ENCODE measurements at places on chromosomes 1 and 21.

- DNase-seq = no peak
Observed at GRCh38 chr1:159854693-159855192, 7.7 kb downstream of the VSIG8 start.

- DNase-seq = no peak
Observed at GRCh38 chr1:151692226-151692625, 24.4 kb downstream of the CELF3 start.

DNA sequence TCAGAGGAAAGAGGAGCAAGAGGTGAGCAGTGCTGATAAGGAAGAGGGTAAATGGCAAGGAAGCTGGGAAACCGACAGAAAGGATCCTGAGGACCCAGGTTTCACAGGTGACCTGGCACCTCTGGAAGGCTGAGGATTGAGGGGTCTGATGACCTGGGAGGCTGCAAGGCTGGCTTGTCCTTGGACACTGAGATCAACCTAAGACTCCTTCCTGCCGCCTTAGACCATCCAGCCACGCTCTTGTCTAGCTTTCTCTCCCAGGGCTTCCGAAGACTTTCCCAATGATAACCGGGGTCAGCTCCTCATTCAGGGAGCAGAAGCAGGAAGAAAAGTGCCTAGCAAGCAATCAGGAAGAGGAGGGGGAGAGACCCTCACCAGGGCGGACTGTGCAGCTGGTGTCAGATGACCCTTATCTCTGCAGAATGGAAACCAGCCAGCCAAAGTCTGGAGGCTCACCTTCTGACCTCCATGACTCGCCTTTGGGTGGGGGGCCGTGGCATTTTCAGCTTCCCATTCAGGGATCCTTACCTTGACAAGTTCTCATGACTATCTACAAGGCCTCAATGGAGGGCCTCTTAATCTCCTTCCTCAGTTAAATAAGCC, 77.7 kb downstream of the CAPZB start:
- no peak for DNase-seq

GRCh38 chr1:162475539-162476185, 22.0 kb upstream of the UHMK1 start:
- no peak for DNase-seq

- no peak for DNase-seq
Observed at GRCh38 chr1:161706482-161707347, at the start of gene FCRLA. Gene FCRLA (plus strand): TSS chr1:161707229. CDS start chr1:161707265, 36 bp downstream.

DNA sequence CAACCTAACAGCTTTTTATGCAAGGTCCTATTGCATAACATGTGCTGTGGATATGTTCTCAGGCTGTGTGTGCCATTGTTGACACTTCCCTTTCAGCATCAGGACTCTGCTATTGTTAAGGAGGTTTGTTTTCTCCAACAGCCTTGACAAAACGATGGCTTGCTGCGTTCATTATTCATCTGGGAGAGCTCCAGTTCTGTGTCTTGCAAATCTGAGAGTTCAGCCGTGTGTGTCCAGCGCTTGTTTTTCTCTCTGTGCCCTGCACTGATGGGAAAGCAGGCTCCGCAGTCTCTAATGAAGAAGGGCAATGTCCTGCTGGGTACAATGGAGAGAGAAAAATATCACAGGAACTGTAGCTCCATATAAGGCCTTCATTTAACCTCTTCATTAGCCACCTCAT, 63.7 kb downstream of the CLDN17 start:
- DNase-seq = no peak

GRCh38 chr1:44289530-44289929, 65.5 kb downstream of the ERI3 start:
- DNase-seq = no peak

- DNase-seq = no peak
Observed at GRCh38 chr1:239237912-239238311, 148.5 kb upstream of the CHRM3 start.

DNA sequence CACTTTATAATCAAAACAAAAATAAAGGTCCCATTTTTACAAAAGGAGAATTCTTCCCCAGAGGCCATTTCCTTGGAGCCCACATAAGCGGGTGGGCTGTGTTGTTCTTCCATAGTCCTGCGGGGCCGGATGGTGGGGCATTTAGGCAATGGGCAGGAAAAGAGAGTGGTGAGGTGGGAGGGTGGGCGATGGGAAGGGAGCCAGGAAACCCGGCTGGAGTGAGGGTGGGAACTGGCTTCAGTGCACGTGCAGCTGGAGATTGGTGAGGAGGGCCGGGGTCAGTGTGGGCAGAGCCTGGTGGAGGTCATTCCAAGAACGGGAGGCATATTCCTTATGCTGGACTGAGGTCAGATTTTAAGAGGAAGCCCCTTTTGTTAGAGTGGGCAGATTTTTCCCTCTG, 13.6 kb downstream of the NENF start:
- no peak for DNase-seq

DNA sequence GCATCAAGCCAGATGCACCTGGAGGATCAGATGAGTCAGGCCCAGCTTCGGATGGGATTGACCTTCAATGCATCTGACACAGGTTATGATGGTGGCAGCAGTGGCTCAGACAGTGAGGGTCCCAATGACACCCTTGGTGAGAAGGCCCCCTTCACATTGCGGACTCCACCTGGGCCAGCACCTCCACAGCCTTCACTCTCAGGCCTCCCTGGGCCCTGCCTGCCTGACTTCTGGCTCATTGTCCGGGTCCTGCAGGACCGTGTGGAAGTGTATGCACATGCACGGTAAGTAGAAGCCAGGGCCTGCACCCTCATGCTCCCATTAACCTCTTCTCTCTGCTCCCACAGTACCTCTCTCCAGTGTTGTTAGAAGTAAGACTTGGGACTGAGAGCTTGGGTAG, 20.8 kb downstream of the HYI start:
- DNase-seq = no peak

GRCh38 chr1:17128361-17128760, 9.1 kb upstream of the PADI2 start:
- no peak for DNase-seq

DNA sequence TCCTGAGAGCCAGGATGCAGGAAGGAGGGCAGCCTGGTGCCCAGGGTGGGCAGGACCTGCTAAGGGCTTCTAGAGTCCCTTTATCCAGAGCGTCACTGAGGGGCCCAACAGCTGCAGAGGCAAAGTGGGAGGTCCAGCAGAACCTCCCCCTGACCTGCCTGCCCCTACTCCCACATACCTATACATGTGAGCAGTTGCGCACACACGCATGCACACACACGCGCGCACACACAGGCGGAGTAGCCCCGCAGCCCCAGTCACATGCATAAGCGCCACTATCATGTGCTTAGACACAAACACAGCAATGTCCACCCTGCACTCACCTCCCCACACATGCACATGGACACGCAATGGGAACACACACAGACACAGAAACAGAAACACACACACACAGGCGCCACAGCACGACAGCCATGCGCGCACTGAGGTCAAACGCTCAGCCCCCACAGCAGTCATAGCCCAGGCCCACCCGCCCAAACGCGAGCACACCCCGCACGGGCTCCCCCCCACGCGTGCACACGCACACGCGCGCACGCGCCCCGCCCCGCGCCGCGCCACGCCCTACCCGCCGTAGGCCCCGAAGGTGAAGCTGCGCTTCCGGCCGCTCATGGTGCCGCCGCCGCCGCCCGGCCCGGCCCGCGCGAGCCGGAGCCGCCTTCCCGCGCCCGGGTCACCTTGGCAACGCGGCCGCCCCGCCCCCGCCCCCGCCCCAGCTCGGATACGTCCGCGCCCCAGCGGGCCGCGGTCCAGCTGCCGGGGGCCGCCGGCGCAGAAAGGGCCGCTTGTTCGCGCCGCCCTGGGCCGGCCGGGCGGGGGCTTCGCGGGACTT, 17.7 kb downstream of the RAP1GAP start:
- DNase-seq = no peak

DNA sequence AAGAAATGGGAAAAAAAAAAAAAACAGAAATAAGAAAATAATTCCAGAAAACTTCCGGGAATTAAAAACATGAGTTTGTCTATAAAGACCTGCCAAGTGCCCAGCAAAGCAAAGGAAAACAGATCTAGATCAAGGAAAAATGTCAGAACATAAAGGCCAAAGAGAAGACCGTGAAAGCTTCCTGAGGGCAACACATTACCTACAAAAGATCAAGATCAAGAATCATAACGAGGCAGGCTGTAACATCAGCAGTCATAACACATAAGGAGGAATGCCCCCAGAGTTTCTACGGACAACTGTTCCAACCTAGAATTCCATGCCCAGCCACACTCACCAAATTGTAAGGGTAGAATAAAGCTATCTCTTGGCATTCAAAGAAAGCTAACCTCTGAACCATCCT, 3.8 kb downstream of the CCSAP start:
- DNase-seq = no peak

DNA sequence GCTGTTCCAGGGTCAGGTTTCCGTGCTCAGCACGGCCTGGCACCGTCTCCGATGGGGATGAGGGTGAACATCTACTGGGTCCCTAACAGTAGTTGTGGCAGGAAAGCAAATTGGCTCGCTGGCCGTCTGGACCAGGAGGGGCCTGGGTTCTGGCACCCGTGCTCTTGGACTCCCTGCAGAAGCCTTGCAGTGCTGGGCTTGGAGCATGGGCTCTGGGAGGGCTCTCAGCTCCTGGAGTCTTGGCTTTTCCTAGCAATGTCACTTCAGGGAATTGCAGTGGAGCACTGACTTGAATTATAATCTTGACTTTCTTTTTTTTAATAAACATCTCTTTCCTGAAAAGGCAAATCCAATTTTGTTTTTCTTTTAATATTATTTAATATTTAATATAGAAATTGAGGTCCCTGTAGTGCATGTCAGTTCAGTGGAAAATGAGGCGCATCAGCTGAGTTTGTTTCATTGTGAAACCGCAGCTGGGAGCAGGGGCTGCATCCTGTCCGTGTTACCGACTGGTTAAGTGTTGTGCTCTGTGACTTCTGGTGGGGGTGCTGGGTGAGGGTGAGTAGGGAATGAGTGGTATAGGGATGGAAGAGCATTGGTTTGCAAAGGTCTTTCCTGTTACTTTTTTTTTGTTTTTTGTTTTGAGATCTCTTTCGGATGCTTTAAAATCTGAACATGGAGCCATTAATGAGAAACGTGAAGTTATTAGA, 64.1 kb downstream of the PEX14 start:
- DNase-seq = no peak

DNA sequence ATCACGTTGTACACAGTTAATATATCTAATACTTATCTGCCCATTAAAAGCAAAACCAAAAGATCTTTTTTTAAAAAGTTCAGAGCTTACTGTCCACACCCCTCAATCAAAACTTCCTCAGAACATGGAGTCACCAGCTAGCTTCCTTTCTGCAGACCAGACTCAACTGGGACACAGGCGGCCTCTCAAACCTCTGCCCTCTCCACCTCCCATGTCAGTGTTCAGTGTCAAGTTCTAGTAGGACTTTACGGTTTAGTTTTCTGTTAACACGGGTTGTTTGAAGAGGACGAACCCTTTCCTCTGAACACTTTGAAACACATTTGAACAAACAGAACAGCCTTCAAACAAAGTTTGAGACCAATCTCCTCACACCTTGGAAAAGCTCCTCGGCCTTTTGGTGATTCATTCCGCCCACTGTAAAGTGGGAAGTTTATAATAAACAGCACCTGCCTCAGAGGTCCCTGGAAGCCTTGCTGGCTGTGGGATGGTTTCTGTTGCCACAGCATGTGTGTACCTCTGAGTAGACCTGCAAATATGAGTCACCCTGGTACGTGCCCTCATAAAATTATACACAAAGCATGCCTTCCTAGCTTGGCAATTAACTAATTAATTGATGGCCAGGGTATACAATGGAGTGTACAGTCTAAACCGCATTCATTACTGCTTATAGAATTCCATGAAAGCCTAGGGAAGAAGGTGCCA, 48.4 kb upstream of the SIPA1L2 start:
- no peak for DNase-seq

DNA sequence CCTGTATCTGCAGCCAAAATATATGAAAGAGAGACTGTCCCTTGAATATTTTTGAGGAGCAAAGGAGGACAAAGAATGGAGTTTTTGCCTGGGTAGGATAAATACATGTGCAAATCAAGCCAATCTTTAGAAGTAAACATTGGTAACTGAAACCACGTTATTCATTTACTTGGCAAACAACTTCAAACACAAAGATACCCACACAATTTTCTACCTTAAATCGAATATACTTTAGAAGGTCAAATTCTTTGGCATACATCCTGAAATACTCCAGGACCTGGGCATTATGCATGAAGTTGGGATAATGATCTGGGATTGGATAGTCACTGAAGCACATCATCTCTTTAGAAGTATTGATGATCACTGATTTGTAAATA, 9.6 kb downstream of the FMO5 start:
- no peak for DNase-seq

GRCh38 chr1:202151045-202151444, 6.5 kb upstream of the ARL8A start:
- no peak for DNase-seq

- no peak for DNase-seq
Observed at GRCh38 chr1:187883356-187883755, 1054.6 kb downstream of the PLA2G4A start.

DNA sequence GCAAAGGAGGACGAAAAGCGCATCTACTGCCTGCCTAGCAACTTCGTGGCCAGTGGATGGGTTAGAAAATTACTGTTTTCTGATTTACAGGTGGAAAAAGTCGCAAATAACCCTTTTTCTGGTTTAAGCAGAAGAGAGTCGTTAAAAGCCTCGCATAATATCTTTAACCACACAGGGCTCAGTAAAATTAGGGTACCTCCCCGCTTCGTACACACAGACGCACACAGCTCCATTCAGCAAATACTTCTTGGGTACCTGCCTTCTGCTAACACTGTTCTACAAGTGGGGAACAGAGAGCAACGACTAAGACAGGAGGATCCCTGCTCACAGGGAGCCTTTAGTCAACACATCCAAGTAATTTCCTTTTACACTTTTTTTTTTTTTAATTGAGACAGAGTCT, 704 bp downstream of the ALG6 start:
- no peak for DNase-seq

GRCh38 chr1:85888921-85889320, 180.7 kb upstream of the ZNHIT6 start:
- no peak for DNase-seq

GRCh38 chr1:172778456-172779455, 119.9 kb downstream of the FASLG start:
- DNase-seq = no peak

DNA sequence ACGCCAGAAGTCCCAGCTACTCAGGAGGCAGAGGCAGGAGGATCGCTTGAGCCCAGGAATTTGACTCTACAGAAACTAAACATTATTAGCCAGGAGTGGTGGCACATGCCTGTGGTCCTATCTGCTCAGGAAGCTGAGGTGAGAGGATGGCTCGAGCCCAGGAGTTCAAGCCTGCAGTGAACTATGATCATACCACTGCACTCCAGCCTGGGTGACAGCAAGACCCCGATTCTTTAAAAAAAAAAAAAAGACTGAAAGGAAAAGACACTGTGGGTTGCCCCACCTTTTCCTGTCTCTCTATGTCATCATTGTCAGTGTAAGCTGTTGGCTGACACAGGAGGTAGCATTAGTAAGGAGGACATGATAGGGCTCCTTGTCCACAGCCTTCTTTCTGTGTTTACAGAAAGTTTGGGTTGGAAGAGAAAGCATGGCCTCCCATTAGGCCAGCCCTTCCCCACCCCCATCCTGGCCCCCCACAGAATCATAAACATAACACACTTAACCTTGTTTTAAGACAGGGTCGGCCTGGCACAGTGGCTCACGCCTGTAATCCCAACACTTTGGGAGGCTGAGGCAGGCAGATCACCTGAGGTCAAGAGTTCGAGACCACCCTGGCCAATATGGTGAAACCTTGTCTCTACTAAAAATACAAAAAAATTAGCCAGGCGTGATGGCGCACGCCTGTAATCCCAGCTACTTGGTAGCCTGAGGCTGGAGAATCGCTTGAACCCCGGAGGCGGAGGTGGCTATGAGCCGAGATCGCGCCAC, 20.6 kb upstream of the RCAN3 start:
- DNase-seq = no peak

- no peak for DNase-seq
Observed at GRCh38 chr1:178933105-178933561, 62.3 kb upstream of the ANGPTL1 start.

- peak; percentile 58 for DNase-seq
Observed at GRCh38 chr1:180343921-180344769, 114.1 kb downstream of the LHX4 start.

All from NCI-H187 treated with DMSO at 0.1 percent for 48 hours (cell line).